ENCODE measurements at places on chromosomes 7 and 10.

DNA sequence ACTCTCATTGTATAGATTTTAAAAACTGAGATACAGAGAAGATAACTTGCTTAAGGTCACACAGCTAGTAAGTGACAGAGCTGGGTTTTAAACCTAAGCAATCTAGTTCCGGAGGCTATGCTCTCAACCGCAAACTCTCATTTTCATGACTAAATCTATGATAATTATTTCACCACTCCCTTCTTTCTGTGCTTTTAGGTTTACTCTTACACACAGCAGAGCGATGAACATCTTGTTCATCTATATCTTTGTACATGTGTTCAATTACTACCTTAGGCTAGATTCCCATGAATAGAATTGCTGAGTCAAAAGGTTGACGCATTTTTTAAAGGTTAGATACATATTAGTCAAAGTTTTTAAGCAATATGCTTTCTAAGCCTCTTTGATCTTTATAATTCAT lies 154.8 kb downstream of the CHN2 start:
- no peak for DNase-seq

GRCh38 chr10:115272482-115272881 lies 179.3 kb downstream of the ATRNL1 start:
- no peak for DNase-seq

GRCh38 chr7:25546306-25546705 lies 318.0 kb upstream of the NPVF start:
- DNase-seq = no peak

- no peak for DNase-seq
These were observed 10.3 kb downstream of the SEM1 start for GRCh38 chr7:96699219-96699871.

- peak; percentile 18 for DNase-seq
These were observed 138.2 kb downstream of the SVIL start for GRCh38 chr10:29496341-29497162.

- DNase-seq = no peak
These were observed 310.4 kb downstream of the EXOC4 start for GRCh38 chr7:133563251-133563650.

DNA sequence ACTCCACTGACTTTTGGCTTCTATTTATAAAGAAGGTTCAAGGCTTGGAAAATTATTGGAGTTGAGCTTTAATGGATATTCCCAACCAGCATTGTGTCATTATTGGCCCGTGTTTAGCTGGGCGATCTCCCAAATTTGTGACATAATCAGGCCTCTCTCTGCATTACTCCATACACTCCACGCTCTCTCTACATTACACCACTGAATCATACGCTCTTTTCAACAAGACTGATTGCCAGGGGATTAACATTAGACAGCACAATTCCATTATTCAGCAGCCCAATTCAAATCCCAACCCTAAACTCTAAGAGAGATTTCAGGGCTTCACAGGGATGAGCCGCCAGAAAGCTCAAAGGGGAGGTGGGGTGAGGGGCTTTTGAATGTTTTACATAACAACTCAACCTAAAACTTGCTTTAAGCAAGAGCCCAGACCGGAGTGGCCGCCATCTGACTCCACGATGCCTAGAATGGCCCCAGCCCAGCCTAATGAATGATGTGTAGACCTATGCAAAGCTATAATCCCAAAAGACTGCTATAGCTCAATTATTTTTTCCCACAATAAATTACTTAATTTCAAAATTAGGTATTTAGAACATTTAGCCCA lies 61.8 kb downstream of the FGFR2 start:
- DNase-seq = no peak

GRCh38 chr7:69656077-69656476 lies 57.8 kb downstream of the AUTS2 start:
- DNase-seq = no peak

DNA sequence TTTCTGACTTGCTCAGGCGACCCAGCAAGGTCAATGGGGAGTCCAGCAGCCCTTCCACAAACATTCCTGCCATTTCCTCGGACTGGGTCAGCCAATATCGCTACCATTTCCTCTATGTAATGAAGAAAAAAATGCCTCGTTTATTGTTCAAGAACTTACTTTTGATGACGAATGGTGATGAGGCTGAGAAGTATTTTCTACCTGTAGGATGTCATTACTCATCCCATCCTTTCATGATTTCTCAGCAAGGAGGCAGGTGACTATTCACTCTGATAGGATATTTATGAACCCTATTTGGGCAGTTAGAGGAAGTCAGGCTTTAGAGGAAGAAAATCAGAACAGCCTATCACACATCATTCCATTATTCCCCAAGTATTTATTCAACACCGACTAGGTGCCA lies 178.6 kb downstream of the FANK1 start:
- DNase-seq = no peak

GRCh38 chr10:55146032-55146431 lies 345.0 kb upstream of the PCDH15 start:
- DNase-seq = no peak

GRCh38 chr10:29949411-29950011 lies 109.9 kb downstream of the JCAD start:
- peak; percentile 97 for DNase-seq

GRCh38 chr7:28156401-28156800 lies 24.2 kb downstream of the JAZF1 start:
- DNase-seq = no peak

GRCh38 chr10:93995182-93995581 lies 1.5 kb downstream of the PLCE1 start:
- no peak for DNase-seq

- peak; percentile 34 for DNase-seq
These were observed 42.2 kb upstream of the LAMB1 start for GRCh38 chr7:108045154-108045553.

DNA sequence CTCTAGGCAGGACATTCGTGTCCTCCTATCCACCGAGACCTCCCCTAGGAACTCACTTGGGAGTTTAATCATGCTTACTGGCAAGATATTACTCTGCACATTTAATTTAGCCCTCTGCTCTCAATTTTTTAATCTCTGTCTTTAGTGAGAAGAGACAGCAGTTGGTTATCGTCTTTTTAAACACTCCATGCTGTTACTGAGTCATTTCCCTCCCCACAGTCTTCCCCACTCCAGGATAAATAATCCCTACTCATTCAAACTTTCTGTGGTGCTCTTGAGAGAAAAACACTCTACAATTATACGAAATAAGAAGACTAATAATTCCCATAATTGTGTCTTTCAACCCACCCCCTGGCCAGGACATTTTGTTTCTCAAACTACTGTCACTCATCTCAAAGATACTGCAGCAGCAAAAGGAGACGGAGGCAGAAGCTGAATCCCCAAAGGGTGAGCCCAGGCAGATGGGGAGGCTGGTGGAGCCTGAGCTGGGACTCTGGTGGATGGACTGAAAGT lies 84.2 kb downstream of the ANK3 start:
- DNase-seq = no peak

- no peak for DNase-seq
These were observed 417.1 kb downstream of the GPAM start for GRCh38 chr10:111766464-111766863.

GRCh38 chr7:96080027-96080426 lies 241.9 kb downstream of the SLC25A13 start:
- no peak for DNase-seq

- DNase-seq = peak; percentile 16
These were observed 72.1 kb upstream of the STARD3NL start for GRCh38 chr7:38105874-38106483.

- no peak for DNase-seq
These were observed 5.6 kb downstream of the TMEM168 start for GRCh38 chr7:112784603-112785002.

DNA sequence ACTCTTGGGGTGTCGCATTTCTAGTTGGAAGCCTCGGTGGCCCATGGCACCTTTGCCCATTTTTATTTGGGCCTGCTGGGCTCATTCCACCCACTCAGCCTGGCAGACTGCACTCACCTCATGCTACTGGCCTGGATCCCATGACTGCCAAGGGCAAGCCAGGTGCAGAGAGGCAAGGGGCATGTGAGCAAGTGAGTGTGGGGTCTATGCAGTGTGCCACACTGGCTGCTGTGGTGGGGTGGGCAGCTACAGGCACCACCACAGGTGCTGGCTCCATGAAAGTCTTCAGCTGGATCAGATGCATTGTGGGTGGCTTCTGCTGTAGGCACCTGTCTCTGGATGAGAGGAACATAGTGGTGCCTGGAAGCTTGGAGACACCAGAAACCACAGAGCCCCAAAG lies 220.8 kb downstream of the POLR1F start:
- DNase-seq = no peak

Data from GM04503 (cell line).